Psoas muscle (tissue), 8 donors: ENCODE measurements at places on chromosomes 5 and 9. TPM values are rescaled to one million over a fixed set of nuclear protein-coding genes. Genes with fewer than 3 reads are reported as not detected.

- H3K4me3 ChIP-seq: no peak overlapping the region
- no peaks in the 10 kb centered on the region for H3K4me1 ChIP-seq
- H3K27ac ChIP-seq: no peak overlapping the region
- H3K36me3 ChIP-seq: no peaks in the 10 kb centered on the region
- peaks cover 32% of the 10 kb centered on the region for H3K27me3 ChIP-seq
Measured at GRCh38 chr9:135255841-135256580, 168.5 kb downstream of the OLFM1 start.

WDR31 gene
- 6.9 TPM for total RNA-seq

- no peak for DNase-seq
- H3K4me1 ChIP-seq: peaks cover 98% of the 10 kb centered on the region
- no peak overlapping the region for H3K4me3 ChIP-seq
- no peaks in the 10 kb centered on the region for H3K36me3 ChIP-seq
- H3K27me3 ChIP-seq: no peaks in the 10 kb centered on the region
Measured at GRCh38 chr5:149798466-149798865, 68.4 kb downstream of the PPARGC1B start.

- no peak overlapping the region for H3K27ac ChIP-seq
- DNase-seq: no peak
Measured at GRCh38 chr5:19322716-19323485, 665.1 kb downstream of the CDH18 start.

DNA sequence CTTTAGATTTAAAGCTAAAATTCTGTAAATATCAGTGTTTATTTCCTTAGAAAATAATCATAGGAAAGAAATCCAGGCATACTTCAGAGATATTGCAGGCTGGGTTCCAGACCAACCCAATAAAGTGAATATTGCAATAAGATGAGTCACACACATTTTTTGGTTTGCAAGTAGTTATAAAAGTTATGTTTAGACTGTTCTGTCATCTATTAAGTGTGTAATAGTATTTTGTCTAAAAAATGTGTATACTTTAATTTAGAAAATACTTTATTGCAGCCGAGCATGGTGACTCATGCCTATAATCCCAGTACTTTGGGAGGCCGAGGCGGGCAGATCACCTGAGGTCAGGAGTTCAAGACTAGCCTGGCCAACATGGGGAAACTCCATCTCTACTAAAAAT lies 6.9 kb upstream of the RIC1 start:
- H3K4me1 ChIP-seq: peaks cover 35% of the 10 kb centered on the region
- no peaks in the 10 kb centered on the region for H3K27me3 ChIP-seq
- no peak overlapping the region for H3K4me3 ChIP-seq
- no peak for DNase-seq
- H3K27ac ChIP-seq: peak overlapping the region; percentile 48

TTC1 gene
- 55.2 TPM for total RNA-seq

DNA sequence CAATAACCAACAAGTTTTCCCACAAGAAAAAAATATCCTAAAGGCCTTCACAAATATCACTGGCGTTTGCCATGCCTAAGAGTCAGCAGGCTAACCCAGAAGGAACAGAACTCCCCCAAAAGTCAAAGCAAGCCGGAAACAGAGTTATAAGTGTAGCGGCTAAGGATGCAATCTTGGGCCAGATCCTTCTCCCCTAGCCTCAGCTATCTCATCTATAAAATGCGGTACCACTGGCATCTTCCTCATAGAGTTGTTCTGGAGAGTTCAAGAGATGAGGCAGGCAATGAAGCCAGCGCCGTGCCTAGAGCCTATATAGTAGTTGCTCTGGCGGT lies 632 bp downstream of the DPM2 start:
- peak overlapping the region; percentile 80 for H3K4me3 ChIP-seq
- peaks cover 10% of the 10 kb centered on the region for H3K4me1 ChIP-seq
- no peak for DNase-seq
- H3K36me3 ChIP-seq: no peaks in the 10 kb centered on the region

- DNase-seq: no peak
- H3K4me3 ChIP-seq: no peak overlapping the region
- H3K4me1 ChIP-seq: no peaks in the 10 kb centered on the region
- H3K36me3 ChIP-seq: no peaks in the 10 kb centered on the region
- no peak overlapping the region for H3K27ac ChIP-seq
- no peaks in the 10 kb centered on the region for H3K27me3 ChIP-seq
Measured at GRCh38 chr5:11468334-11469039, 435.8 kb downstream of the CTNND2 start.
